Hippocampal formation (tissue), 2 donors: ENCODE measurements at places on chromosomes 12 and 14.
A peak's percentile ranks its signal among the peaks of the same experiment; 100 is the strongest.

GRCh38 chr12:117507548-117507947 lies 146.1 kb upstream of the NOS1 start:
- no peak for DNase-seq

DNA sequence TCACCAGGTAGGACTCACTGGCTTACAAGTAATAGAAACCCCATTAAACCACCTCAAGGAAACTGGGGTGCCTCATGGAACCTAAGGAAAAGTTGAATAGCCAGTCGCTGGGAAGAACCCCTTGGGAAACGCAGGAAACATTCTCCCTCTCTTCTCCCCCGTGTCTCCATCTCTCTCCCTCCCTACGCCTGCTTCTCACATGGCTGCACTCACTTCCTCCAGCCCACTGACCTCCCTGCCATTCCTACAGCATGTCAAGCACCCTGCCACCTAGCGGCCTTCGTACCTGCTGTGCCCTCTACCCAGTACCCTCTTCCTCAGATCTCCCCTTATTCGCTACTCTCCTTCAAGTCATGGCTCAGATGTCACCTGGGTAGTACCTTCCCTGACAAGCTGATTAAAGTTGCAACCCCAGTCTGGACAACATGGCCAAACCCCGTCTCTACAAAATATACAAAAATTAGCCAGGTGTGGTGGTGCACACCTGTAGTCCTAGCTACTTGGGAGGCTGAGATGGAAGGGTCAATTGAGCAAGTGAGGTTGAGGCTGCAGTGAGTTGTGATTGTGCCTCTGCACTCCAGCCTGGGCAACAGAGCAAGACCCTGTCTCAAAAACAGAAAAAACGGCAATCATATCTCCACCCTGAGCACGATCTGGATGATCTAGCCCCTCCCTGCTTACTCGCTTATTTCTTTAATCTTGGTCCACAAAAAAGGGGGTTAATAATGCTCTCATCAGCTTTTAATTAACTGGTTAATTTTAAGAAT lies 6.4 kb upstream of the DTX1 start:
- no peak for DNase-seq

DNA sequence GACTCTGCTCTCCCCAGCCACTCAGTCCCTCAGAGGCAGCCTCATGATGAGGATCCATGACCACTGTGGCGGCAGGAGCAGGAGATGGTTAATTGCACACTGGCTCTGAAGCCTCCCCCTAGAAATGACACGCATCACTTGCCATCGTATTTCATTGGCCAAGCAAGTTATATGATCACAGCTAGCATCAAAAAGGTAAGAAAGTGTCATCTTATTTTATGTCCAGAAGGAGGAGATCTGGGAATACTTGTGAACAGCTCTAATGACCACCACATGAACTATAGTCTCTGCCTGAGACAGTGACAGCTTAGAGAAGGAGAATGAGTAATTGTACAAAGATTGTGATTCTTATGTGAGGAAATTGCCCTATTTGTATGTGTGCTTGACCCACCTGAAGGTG lies 363.4 kb downstream of the NUAK1 start:
- DNase-seq: no peak

GRCh38 chr12:92871116-92871515 lies 58.0 kb downstream of the EEA1 start:
- DNase-seq: no peak

GRCh38 chr12:105474672-105475071 lies 144.2 kb downstream of the C12orf75 start:
- no peak for DNase-seq

GRCh38 chr12:56040151-56040550 lies 1.6 kb upstream of the RPS26 start:
- no peak for DNase-seq

DNA sequence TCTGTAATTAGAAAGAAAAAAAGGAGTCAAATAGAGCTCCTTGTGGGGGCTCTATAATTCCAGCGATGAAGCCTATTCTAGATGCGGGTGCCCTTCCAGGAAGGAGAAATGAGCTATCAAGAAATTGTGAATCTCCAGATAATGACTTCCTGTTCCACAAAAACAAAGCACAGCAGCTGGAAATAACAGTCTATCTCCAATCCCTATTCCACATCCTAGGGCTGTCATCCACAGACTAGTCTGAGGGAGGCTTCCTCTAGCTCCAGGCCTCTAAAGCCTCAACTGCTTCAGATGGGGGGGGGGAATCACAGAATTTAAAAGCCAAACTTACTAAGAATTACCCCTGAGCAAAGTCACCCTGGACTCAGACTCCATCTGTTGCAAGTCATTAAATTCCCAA lies 77.4 kb upstream of the GTF2A1 start:
- DNase-seq: no peak

GRCh38 chr12:52209321-52209720 lies 17.5 kb upstream of the KRT80 start:
- no peak for DNase-seq

DNA sequence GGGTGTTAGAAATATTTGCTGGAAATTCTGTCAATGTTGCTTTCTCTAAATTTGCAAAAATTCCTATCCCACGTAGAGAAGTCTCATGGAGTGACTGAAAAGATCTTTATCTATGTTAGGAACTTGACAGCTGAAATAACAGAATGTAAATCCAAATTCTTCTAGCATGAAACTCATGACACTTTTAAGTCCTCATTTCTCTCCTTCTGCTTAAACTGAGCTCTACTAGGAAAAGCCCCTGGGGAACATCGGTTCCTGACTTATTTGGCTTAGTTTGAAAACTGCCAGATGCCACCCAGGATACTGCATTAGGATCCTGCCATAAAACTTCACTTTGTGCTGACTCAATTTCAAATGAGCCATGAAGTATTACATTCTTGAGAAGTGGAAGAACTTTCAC lies 426.0 kb downstream of the GALC start:
- no peak for DNase-seq

DNA sequence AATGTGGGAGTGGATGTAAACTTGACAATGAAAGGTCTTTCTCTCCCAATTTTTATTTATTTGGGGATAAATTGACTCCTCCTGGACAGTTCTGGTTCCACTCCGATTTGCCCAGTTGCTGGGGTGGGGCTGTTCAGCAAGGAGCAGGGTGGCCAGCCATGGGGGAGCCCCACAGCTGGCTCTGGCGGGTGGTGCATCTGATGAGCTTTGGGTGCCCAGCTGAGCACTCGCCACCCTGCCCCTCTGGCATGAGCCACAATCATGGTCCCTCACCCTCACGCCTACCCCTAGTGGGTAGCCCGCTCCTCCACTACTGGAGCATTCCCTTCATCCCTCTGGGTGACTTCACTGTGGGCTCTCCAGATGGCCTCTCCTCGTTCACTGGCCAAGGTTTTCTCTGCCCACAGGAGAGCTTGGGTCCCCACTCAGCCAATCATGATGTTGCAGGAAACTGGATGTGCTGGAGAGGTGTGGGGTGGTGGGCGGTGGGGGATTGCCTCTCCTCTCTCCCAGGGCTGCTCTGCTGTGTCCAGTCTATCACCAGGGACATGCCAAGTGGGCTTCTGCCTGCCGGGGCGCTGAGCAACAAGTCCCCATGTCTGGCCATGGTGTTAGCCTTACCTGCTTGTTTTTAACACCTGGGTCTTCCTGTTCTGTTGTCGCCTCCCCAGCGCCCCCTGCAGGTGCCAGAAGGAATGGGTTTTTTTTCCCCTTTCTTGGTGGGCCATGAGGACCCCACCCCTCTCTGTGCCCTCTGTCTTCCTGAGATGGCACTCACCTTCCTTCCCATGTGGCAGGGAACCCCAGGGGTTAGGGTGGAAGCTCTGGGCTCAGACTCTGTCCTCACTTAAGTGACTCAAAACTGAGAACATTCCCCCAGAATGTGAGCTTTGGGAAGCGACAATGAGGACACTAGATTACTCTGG lies 3.4 kb downstream of the CYP46A1 start:
- DNase-seq: no peak

DNA sequence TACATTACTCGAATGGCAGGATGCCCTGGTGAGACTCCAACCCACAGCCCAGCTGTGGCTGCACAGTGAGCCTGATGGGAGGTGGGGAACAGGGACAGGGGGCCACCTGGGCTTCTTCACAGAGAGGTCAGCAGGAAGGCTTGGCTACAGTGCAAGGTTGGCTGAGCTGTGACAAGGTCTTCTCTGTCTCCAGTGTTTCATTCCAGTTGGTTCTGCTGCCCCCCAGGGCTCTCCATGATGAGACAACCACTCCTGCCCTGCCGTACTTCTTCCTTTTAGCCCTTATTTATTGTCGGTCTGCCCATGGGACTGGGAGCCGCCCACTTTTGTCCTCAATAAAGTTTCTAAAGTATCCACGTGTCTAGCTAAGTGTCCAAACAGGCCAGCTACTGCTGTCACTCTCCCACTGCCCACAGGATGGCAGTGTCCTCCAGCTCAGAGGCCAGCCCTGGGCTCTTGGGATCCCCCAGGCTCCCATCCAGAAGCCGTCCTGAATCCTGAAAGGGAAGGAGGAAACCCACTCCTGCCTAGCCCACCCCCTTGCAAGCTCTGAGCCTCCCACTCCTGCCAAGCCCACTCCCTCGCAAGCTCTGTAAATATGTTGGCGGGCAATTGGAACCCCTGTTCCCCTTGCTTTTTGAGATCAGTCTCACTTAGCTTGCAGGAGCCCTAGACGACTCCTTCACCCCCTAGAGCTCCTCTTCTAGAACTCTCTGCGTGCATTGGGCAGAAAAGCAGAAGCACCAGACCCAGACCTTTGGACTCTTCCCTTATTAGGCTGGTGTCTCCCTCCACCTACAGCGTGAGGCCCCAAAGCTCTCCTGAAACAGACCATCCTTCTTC lies 5.4 kb downstream of the C1QL4 start:
- DNase-seq: peak; percentile 65
